ENCODE measurements at places on chromosomes 2 and 18. TPM values are rescaled to one million over a fixed set of nuclear protein-coding genes. Genes with fewer than 3 reads are reported as not detected.

GRCh38 chr18:13536578-13536977 lies 189.8 kb downstream of the FAM210A start:
- DNase-seq, result no peak

IRS1 gene
- total RNA-seq, result 101 TPM

DNA sequence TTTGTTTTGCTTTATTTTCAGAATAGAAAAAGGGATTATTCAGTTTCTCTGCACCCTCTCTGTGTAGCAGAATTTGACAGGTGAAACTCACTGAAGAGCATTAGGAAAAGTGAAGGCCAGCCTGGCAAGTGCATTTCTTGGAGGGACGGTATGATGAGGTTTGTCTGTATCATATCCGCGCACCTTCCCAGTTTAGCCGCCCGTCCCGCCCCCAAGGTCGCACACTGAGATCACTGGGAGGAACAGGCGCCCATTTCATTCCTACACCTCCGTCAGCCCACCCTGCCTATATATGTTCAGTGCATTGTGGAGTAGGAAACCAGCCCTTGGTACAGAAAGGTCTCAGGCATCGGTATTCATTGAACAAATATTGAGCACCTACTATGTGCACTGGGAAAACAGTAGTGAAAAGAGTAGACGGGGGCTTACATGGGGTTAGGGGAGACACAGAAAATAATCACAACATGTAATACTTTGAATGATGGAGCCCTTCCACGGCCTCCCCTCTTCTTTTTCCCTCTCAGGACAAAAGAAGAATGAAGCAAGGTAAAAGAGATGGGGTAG lies 678 bp upstream of the FECH start:
- peak; percentile 8 for DNase-seq

GRCh38 chr18:46624127-46624526 lies 32.9 kb downstream of the LOXHD1 start:
- no peak for DNase-seq

NPPC gene
- total RNA-seq, result not detected

CD226 gene
- total RNA-seq, result 1.6 TPM

DNA sequence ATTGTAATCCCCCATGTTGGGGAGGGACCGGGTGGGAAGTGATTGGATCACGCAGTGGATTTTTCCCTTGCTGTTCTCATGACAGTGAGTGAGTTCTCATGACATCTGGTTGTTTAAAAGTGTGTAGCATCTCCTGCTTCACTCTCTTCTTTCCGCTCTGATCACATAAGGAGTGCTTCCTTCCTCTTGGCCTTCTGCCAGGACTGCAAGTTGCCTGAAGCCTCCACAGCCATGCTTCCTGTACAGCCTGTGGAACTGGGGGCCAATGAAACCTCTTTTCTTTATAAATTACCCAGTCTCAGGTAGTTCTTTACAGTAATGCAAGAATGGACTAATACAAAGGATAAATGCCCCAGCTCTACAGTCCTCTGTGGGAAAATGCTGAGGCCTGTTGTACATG lies 437.5 kb upstream of the NXPH2 start:
- no peak for DNase-seq

AAK1 gene
- total RNA-seq, result 82.0 TPM

DNA sequence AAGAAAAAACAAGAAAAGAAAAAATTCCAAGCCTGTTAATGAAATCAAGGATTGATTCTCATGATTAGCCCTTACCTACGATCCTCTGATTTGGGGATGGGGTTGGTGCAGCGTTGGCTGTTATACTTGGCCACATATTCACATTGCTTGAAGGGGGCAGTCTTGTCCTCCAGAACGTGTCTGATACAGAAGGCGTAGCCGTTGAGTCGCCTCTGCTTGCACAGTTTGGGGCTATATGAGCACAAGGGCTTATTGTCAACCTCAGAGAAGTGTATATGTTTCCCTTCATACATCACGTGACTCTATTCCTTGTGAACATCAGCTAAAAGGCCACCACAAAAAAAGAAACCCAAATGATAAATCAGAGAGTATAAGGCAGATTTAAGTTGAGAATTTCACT lies 23.2 kb downstream of the INO80D start:
- no peak for DNase-seq

DNA sequence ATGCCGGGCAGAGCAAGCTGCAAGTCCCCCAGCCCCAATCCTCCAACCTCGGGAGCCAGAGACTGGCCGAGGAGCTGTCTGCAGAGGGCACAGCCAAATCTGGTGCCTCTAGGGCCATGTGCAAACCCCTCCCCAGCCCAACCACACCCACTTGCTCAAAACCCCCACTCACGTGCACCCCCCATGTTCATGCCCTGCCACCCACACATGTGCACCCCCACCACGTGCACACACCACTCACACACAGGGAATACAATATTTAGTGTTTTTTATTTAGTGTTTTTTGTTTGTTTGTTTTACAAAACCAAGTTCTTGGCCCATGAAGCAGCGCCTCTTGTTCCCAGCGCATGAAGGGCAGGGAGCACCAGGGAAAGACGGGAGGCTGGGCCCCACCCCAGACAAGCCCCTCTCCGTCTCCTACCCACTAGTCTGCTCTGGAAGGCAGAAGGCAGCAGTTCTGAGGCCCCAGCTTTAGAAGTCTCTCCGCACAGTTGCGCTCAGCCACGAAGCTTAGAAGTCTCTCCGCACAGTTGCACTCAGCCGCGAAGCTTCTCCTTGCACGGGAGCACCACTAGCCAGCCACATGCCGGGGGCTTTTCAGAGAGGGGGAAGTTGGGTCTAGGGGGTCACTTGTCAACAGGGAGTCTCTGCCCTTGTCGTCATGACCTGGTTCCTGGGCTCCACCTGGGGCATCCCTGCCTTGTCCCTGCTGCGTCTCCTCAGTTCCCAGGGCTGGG lies 276.1 kb upstream of the HDAC4 start:
- DNase-seq, result no peak

DNA sequence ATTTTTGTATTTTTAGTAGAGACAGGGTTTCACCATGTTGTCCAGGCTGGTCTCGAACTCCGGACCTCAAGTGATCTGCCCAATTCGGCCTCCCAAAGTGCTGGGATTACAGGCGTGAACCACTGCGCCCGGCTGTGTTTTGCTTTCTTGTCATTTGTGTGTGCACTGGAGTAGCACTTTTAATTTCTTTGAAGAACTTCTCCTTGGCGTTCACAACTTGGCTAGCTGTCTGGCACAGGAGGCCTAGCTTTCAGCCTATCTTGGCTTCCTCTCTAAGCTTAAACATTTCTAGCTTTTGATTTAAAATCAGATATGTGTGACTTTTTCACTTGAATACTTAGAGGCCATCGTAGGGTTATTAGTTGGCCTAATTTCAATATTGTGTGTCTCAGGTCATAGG lies 93.0 kb downstream of the COMMD1 start:
- DNase-seq, result peak; percentile 39

UGT1A8 gene
- not detected for total RNA-seq

MIB1 gene
- total RNA-seq, result 43.1 TPM

- no peak for DNase-seq
Measured at GRCh38 chr18:24818441-24818840, 358.0 kb downstream of the HRH4 start.

GRCh38 chr2:227267410-227268115 lies 57.5 kb upstream of the MFF start:
- no peak for DNase-seq

GRCh38 chr2:178315488-178315948 lies 121.2 kb downstream of the OSBPL6 start:
- no peak for DNase-seq

GRCh38 chr2:112474844-112475486 lies 7.0 kb upstream of the TTL start:
- no peak for DNase-seq

FAM110C gene
- total RNA-seq, result 14.2 TPM

DNA sequence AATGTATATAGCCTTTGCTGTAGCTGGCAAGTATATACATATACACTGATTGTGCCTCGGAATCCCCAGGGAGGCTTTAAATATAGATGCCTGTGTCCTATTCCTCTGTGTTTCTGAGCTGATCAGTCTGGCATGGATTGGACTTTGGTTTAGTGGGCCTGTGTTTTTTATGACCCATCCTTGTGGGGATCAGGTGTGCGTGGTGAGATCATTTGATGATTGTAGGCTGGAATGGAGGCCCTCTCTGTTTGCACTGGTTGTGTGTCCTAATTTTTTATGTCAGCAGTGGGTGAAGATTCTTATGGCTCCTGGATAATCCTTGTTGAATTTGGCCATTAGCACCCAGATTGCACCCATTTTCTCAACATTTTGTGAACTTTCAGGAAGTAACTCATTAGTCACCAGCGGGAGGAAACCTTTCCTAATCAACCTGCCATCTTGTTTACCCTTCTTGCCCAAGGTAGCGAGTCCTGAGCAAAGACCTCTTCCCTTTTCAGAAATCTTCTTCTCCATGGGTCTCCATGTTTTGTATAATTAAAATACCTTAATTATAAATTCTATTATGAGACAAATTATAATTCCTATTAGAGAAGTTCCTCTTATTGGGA lies 75.8 kb downstream of the UGGT1 start:
- no peak for DNase-seq

CNTNAP5 gene
- not detected for total RNA-seq

- DNase-seq, result no peak
Measured at GRCh38 chr18:9079818-9080528, 22.5 kb upstream of the NDUFV2 start.

GRCh38 chr2:203802342-203803052 lies 65.1 kb upstream of the CTLA4 start:
- DNase-seq, result no peak

VIT gene
- 18.0 TPM for total RNA-seq

USP37 gene
- total RNA-seq, result 22.4 TPM

DNA sequence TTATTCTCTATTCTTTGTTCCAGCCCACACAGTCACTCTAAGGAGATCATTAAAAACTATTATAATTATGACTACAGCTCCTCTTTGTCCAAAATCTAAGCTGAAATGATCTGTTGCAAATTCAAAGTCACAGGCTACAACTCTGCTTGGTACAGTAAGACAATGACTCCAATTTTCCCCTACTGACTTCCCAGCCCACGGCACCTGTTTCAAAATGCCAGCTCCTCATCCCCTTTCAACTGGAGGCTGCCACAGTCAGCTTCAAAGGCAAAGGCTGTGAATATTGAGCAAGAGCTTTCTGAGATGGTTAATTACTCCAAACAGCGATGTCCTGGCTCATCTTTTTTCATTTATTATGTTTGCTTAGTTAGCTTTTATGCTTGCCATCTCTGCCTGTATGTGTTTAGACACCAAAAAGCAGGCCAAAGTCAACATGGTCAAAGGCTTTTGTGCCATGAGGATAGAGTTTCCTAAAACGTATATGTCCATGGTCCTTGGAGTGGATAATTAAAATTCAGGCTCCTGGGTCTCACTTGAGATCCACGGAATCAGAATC lies 141.1 kb downstream of the DOCK10 start:
- DNase-seq, result no peak

SPHKAP gene
- 0.20 TPM for total RNA-seq

FBXO48 gene
- total RNA-seq, result 0.63 TPM

GRCh38 chr2:170823088-170823897 lies 6.6 kb downstream of the GAD1 start:
- DNase-seq, result peak; percentile 31

GRCh38 chr2:95350774-95351597 lies 51.5 kb upstream of the FAHD2A start:
- DNase-seq, result no peak

POTEF gene
- not detected for total RNA-seq

CCDC178 gene
- 1.7 TPM for total RNA-seq

GRCh38 chr2:62569907-62570841 lies 64.2 kb upstream of the TMEM17 start:
- no peak for DNase-seq

DNA sequence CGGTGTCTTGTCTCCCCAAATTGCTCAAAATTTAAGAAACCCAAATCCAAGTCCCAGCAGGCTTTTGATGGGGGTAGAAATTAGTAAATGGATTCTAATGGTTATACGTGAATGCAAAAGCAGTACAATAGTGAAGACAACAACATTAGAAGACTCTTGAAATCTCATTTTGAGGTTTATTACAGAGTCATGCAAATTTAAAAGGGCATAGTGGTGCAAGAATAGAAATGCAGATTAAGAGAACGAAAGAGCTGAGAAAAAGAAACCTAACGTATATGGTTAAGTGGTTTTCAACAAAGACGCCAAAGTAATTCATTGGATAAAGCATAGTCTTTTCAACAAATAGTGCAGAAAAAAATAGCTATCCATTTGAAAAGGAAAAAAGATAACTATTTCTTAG lies 33.2 kb upstream of the CXXC1 start:
- no peak for DNase-seq

UCN gene
- total RNA-seq, result 2.4 TPM

- DNase-seq, result peak; percentile 61
Measured at GRCh38 chr18:9835113-9835755, 50.5 kb upstream of the TXNDC2 start.

DNA sequence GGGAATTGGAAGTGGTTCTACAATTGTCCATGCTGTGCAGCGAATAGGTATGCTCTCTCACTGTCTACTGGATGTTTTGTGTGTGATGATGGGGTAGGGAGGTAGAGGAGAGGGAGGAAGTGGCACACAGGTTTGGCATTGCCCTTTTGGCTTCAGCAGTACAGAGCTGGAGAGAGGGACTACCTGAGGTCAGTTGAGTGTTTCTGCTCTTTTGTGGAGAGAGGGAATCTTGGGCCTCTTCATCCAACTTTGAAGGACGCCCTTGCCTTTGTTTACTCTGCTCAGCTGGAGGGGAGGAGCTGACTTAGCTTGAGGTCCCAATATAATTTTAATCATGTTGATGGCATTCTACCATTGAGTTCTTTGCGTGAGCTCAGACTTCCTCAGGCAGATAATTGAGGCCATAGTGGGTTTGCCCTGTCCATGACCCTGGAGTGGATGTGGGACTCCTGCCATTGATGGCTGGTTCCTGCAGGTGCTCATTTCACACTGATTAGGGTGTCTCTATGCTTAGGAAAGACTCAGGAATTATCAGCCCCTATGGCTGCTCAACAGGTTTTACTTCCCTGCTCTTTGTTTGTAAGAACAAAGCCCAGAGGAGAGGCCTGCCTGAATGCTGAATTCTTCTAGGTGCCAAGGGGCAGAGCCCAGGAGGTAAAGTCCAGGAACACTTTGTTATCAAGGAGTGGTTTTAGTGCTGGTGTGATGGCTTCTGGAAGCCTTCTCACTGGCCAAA lies 7.2 kb downstream of the RPIA start:
- DNase-seq, result peak; percentile 46

DNA sequence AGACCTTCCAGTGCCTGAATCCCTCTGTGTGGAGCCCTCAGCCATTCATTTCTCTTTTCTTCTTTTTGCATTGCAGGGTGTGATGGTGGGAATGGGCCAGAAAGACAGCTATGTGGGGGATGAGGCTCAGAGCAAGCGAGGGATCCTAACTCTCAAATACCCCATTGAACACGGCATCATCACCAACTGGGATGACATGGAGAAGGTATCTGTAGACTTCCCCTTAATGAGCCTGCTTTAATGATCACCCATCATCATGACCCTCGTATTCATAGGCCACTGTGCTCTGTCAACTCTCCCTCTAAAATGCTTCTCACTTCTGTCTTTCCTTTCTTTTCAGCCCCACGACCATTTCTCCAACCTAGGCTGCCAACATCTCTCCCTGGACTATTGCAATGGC lies 9.5 kb downstream of the ACTG2 start:
- no peak for DNase-seq

GRCh38 chr2:212523756-212524155 lies 14.8 kb downstream of the ERBB4 start:
- no peak for DNase-seq

SH3RF3 gene
- total RNA-seq, result 2.1 TPM

- DNase-seq, result no peak
Measured at GRCh38 chr2:211512806-211513205, 956.4 kb downstream of the CPS1 start.
